ENCODE measurements at places on chromosomes 3 and 15. TPM values are rescaled to one million over a fixed set of nuclear protein-coding genes. Genes with fewer than 3 reads are reported as not detected.

- no peak overlapping the region for H3K27ac ChIP-seq
- H3K27me3 ChIP-seq = no peaks in the 10 kb centered on the region
- H3K4me3 ChIP-seq = no peak overlapping the region
- H3K4me1 ChIP-seq = no peaks in the 10 kb centered on the region
These were observed 146.8 kb downstream of the PCCB start for GRCh38 chr3:136396916-136397315.

- no peaks in the 10 kb centered on the region for H3K36me3 ChIP-seq
- no peak overlapping the region for H3K27ac ChIP-seq
- no peaks in the 10 kb centered on the region for H3K4me1 ChIP-seq
- DNase-seq = no peak
These were observed 37.3 kb upstream of the POU1F1 start for GRCh38 chr3:87313641-87314040.

GRCh38 chr3:127572186-127572585, 18.3 kb downstream of the TPRA1 start:
- no peaks in the 10 kb centered on the region for H3K27me3 ChIP-seq
- H3K36me3 ChIP-seq = no peaks in the 10 kb centered on the region
- no peaks in the 10 kb centered on the region for H3K4me1 ChIP-seq
- DNase-seq = no peak

LINGO1 gene
- total RNA-seq = 0.41 TPM
